ENCODE measurements at places on chromosomes 5 and 9.

DNA sequence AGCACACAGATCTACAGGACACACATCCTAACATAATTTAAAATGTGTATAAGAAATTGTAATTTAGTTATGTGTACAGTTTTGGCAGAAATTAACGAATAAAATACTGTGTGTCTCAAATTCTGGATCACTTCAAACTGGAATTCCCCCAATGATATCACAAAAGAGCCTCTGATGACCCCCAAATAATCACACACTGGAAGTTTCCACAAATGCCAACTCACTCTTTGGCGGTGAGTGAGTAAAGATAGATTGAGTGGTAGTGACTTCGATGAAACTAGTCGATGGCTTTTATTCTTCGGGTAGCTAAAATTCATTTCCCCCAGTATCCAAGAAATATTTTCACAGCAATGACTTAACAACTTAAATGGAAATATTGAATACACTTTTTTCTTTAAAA, 2.2 kb downstream of the ZNF366 start:
- no peak for DNase-seq

GRCh38 chr5:27474395-27474794, 436.0 kb upstream of the CDH9 start:
- no peak for DNase-seq

- no peak for DNase-seq
Measured at GRCh38 chr9:117156771-117157535, 257.9 kb downstream of the ASTN2 start.

- no peak for DNase-seq
Measured at GRCh38 chr5:166795756-166796155, 1495.7 kb upstream of the WWC1 start.

- no peak for DNase-seq
Measured at GRCh38 chr9:106880081-106880480, 17.1 kb downstream of the ZNF462 start.

DNA sequence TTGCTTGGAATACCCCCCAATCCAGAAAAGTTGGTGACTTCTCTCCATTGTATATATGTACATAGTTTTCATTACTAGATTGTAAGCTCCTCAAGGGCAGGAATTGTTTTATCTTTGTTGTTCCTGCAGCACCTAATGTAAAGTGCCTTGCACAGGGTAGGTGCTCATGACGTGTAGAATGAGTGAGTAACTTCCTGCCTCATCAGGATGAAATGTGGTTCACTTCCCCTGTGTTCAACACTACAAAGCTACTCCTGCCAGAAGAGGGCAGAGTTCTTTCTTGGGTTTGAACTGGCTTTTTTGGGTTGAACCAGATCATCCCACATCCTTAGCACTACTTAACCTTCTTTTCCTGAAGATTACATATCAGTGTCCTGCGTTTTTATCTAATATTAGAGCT, 23.9 kb downstream of the GTF3C4 start:
- DNase-seq: no peak

DNA sequence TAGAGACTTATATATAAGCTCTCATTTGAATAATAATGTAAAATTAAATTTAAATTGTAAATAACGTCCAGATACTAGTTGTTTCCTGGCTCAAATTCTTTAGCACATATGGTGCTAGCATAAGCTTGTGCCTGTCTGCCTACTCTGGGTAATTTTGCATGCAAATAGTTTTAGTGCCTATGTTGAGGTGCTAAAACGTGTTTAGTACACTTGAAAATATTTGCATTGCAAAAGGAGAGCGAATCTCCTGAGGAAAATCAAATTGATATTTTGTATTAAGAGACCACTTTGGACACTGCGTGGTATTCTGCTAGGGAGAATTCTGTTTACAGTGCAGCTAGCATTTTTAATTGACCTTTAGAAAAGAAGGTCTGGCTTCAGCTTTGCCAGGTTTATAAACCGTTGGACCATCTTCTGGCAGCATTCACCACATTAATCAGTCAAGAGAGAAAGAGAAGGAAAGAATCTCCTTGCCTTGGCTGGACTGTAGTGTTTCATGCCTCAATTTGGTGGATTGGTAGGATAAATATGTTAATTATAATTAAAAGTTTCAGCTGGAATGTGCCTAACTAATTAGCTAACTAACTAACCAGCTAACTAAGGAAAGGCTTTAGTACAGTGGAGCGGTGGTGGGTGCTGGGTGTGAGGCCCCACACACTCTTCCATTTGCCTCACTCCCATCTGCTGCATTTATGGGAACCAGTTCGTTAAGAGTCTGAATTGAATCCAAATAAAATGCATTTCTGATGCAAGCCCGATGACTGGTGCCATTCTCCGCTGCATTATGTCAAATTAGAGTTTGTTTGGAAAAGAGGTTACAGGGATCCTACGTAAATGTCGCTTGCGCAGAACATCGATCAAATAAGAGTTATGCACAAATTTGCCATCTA, 150.1 kb upstream of the MPDZ start:
- no peak for DNase-seq
